ENCODE measurements at places on chromosomes 7 and 10.

DNA sequence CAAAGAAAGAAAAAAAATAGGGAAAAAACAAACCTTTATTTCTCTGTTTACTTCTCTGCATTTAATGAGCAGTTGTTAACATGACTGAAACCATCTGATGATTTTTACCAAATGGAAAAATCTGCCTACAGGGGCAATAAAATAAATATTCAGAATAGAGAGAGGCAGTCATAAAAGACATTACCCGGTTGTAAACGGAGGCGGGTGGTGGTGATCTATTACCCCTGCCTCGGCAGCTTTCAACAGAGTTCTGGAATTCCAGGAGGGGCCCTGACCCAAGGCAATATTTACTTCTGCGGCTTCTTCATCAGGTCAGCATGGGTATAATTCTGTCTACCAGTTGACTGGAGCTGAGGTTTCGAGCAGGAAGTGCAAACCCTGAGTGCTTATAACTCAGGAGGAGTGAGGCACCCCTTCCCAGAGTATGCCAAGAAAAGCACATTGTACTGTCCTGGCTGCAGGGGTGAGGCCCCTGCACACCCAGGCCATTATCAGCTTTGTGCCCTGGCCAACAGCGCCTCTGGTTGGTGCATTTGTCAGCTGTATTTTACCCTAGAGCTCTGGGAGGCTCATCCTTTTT lies 8.2 kb upstream of the CXCL12 start:
- DNase-seq = no peak

- DNase-seq = no peak
Observed at GRCh38 chr7:52959336-52959735, 76.1 kb upstream of the POM121L12 start.

GRCh38 chr7:21140622-21141021 lies 287.3 kb upstream of the SP4 start:
- DNase-seq = no peak

DNA sequence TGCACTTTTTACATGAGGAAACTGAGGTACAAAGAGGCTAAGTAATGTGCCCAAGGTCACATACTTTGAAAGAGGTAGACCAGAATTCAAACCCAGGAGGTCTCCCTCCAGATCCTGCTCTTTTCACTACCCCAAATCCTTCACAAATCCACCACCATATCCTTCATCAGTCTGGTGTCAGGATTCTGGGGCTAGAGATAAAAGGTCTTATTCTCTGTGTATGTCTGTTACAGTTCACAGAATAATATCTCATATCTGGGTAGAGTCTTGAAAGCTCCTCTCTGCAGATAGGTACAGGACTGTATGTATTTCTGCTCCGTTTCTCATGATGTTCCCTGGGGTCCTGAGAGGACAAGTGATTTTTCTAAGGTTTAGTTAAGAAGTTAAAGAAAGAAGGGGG lies 4.9 kb downstream of the PIK3CG start:
- DNase-seq = no peak

DNA sequence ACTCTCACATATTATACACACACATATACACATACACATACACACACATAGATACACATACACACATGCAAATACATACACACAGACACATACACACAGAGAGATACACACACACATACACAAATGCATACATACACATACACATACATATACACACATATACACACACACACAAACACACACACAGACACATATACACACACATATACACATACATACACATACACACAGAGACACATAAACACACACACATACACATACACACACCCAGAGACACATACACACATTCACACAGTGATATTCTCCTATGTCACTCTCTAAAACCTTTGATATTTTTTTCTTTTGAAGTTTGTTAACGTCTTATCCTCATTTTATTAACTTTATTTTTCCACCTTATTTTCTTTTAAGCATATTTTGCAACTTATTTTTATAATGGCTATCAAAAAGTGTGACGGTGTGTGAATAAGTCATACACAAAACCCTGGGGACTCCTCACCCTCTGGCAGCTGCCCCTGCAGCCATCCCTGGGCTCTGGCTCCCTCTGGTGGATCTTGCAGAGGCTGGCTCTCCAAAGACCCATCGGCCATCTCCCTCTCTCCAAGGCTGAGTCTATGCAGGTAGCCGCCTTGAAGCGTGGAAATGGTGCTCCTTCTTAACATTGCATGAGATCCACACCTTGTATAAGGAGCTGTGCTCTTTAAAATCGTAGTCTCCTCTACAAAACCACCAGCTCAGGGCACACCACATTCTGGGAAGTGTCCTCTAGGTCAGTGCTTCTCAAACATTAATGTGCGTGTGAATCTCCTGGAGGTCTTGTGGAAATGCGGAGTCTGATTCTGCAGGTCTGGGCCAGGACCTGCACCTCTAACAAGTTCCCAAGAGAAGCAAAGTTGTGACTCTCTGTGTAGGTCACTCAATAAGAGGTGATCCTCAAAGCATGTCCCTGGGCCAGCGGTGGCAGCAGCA lies 4.1 kb upstream of the C10orf120 start:
- peak; percentile 77 for DNase-seq

GRCh38 chr10:48557511-48558123 lies 47.3 kb downstream of the ARHGAP22 start:
- DNase-seq = no peak

DNA sequence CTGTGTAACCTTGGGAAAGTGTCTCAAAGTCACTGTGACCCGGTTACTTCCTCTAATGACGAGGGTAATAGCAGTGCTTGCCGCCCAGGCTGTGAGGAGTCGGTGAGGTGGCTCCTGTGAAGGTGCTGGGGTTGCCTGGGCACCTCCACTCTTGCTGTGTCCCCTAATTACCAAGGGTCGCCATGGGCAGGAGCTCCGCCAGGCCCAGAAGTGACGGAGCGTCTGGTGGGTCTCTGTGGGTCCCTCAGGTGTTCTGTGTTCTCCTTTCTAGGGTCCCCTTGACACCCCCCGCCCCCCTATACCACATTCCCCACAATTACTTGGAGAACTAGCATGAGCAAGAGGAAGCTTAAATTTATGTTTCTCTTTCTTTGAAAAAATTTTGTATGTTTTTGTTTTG lies 161.5 kb downstream of the WDR37 start:
- DNase-seq = no peak

- DNase-seq = no peak
Observed at GRCh38 chr10:118701529-118702323, 53.0 kb downstream of the CACUL1 start.

GRCh38 chr10:30170146-30170545 lies 110.8 kb upstream of the JCAD start:
- DNase-seq = no peak

- DNase-seq = no peak
Observed at GRCh38 chr10:131147301-131147975, 164.1 kb downstream of the TCERG1L start.

GRCh38 chr10:121104476-121105111 lies 253.4 kb downstream of the WDR11 start:
- DNase-seq = no peak

DNA sequence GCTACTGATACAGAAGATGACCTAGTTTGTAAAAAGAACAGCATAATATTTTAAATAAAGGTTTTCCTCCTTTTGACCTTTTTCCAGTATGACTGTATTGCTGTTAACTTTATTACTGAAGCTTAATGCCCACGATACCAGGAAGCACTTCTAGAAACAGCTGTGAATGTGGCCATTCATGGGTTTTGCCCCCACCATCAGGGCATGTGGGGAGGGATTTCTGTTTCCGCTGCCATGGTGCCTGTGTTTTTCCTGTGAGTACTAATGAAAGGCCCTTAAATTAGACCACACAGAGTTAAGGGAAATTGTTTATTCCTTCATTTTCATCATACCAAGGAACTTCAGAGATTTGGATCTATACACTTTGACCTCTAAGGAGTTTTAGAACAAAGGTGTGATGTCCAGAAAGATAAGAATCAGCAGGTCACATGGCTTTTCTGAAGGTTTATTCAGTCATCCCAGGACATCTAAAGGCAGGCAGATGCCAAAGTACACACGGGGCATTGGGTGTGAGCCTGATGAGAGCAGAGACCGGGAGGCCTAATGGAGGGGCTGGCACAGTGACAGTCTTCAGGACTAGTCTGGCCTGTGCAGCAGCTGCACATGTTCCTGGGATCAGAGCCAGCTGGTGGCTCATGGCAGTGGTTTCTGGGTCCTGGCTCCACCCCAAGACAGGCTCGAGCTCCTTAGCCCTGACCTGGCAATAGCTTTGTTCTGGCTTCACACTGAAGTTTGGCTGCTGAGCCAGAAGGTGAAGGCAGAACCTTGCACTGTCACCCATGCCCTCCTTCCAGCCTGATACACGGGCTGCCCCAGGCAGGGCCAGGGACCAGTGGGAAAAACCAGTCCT lies 190.9 kb downstream of the REEP3 start:
- DNase-seq = no peak

DNA sequence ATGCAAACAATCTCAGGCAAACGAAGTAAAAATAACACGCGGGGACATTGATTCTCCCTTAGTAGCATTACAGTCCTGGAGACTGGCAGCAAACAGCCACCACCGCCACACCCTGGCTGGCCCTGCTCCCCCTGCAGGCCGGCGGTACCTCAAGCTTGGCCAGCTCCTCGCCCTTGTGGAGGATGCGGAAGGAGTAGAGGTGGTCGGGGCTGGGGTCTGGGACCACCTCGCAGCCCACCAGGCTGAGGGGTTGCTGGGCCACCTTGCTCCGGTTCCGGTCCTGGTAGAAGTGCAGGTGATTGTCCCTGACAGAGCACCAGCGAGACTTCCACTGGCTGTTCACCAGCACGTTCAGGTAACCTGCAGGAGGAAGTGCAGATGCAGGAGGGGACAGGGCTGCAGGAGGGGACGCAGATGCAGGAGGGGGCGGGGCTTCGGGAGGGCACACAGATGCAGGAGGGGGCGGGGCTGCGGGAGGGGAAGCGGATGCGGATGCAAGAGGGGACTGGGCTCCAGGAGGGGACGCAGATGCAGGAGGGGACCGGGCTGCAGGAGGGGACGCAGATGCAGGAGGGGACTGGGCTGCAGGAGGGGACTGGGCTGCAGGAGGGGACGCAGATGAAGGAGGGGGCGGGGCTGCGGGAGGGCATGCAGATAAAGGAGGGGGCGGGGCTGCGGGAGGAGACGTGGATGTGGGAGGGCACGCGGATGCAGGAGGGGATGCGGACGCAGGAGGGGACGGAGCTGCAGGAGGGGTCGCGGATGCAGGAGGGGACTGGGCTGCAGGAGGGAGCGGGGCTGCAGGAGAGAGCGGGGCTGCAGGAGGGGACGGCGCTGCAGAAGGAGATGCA lies 65.7 kb downstream of the VWA2 start:
- peak; percentile 82 for DNase-seq

GRCh38 chr10:48634198-48634983 lies 29.5 kb upstream of the ARHGAP22 start:
- DNase-seq = peak; percentile 62

DNA sequence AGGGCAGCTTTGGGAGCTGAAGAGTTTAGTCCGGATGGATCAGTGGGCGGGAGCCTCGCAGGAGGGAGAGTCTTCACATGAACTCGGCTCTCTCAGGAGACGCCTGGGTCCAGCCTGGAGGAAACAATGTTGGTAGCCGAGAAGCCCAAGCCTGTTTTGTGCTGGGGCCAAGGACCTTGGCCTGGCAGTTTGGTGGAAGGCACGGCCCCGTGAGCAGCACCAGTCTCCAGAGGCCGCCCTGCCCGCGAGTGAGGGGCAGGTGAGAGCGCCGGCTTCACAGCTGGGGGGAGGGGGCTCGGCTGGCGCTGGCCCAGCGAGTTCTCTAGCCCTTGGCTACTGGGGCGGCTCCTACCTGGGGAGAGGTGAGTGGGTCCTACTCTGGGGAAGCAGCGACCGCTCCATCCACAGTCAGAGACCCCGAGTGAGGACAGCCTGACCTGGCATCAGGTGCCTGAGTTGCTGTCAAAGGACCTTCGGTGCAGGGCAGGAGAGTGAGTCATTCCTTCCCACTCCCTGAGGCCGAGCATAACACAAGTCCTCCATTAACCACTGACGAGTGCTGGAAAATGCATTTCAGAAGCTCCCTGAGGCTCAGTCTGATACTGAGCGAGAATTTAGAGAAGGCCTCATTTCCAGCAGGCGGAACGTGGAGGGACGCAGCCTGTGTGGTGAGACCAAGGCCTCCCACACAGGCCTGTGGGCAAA lies 89.3 kb upstream of the DIP2C start:
- no peak for DNase-seq

- DNase-seq = no peak
Observed at GRCh38 chr10:86821388-86821999, 65.1 kb downstream of the BMPR1A start.

DNA sequence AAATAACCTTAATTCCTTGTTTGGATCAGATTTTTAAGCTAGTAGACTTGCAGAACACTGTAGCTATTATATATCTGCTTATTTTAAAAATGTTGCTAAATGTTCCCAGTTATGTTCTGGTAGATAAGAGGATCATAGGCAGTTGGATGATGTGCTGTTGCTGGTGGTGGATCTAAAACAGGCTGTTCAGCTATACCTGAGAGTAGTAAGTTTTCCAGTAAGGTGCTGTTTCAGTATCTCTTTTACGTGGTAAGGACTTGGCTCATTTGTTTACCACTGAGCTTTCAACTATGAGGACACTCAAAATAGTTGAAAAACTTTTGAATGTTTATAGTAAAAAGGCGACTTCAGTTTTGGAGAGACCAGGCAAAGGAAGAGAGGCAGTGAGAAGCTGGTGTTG lies 180.9 kb downstream of the CDK14 start:
- DNase-seq = no peak

DNA sequence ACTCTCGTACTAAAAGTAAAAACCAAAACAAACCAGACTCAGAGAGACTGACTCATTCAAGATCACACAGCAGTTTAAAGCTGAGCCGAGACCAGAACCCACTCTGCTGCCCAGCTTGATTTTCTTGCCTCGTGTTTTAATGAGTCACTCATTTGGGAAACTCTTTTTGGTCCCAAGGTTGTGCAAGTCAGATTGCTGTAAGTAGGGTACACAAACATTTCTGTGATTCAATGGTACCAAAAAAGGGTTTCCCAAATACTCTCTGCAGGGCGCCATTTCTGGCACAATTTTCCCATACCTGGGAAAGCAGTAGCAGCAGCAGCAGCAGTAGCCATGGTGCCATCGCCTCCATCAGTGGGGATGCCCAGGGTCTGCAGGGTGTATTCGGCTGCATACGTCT lies 69.9 kb downstream of the ASAH2B start:
- no peak for DNase-seq
